ENCODE measurements at places on chromosomes 3 and 15.
A peak's percentile ranks its signal among the peaks of the same experiment; 100 is the strongest.

- no peak for DNase-seq
Measured at GRCh38 chr3:123130079-123130750, 63.4 kb downstream of the PDIA5 start.

- DNase-seq = no peak
Measured at GRCh38 chr15:42404461-42405235, 45.3 kb downstream of the CAPN3 start.

DNA sequence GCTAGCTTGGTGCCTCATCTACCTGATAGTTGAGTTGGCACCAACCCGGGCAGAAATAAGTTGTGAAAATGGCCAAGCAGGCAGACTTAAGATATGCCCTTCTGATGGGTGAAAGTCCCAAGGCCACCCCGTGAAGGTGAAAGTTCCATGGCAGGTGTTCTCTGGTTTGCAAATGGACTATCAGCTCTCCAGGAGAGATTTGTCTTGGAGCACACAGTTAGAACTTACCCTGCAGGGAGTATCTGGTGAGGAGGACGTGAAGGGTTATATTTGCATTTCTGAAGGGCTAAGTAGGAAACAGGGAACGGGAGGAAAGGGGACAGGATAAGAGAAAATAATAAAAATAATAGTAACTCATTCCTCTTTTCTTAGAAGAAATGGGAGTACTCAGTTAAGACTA, 220.5 kb downstream of the TP63 start:
- DNase-seq = no peak

- DNase-seq = no peak
Measured at GRCh38 chr3:55965776-55966175, 478.7 kb upstream of the WNT5A start.

GRCh38 chr3:172658344-172659245, 52.3 kb downstream of the NCEH1 start:
- DNase-seq = no peak

- no peak for DNase-seq
Measured at GRCh38 chr3:29512641-29513040, 231.8 kb downstream of the RBMS3 start.

DNA sequence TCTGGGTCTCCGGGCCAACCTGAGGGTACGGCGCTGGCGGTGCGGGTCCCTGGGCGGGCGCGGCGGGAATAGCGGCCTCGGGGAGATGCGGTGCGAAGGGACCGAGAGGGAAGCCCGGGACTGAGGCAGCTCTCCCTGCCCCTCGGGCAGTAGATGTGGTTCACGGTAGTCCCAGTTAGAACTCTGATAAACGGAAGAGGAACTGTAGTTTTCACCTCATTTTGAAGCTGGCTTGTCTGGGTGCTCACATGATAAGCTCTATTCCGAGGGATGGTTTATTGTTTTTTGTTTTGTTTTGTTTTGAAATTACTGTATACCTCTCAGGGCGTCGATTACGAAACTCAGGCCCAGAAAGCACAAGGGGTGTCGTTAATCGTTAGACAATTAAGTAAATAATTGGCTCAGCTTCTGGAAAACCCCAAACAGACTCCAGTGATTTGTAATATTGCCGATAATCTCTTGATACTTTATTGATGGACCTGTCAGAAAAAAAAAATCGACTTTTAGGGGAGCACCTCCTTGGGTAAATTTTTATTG, 413 bp downstream of the NUSAP1 start:
- DNase-seq = no peak

GRCh38 chr3:145767909-145768308, 393.1 kb downstream of the PLOD2 start:
- no peak for DNase-seq

- no peak for DNase-seq
Measured at GRCh38 chr3:89306540-89306939, 199.1 kb downstream of the EPHA3 start.

DNA sequence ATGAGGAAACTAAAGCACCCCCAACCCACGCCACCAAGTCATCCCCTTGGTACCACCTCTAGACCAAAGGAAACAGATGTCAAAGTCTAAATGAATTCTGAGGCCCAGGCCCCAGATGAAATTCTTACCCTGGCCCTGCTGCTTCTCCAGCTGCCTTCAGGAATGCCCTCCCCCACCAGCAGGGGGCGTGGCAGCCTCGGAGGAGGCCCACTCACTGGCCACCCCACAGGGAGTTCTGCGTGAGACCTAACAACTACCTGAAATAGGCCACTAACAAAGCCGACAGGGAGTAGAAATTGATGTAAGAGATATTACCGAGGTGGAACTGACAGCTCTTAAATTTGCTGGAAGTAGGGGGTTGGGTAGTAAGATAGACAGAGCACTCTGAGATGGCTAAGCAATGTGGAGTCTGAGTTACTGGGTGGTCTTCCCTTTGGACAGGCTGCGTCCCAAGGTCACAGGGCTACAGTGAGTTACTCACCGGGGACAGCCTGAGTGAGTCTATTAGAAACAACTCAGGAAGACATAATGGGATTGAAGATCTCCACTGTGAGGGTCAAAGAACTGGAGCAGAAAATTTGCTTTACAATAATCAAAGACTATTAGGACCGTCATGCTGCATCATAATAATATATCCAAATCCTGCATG, 240.7 kb downstream of the SHOX2 start:
- DNase-seq = peak; percentile 14

GRCh38 chr3:53193466-53194209, 32.6 kb downstream of the PRKCD start:
- DNase-seq = peak; percentile 7

- DNase-seq = peak; percentile 86
Measured at GRCh38 chr3:169813757-169814517, 1.2 kb upstream of the LRRC34 start.

- no peak for DNase-seq
Measured at GRCh38 chr15:36571301-36571700, 8.1 kb upstream of the CDIN1 start.

DNA sequence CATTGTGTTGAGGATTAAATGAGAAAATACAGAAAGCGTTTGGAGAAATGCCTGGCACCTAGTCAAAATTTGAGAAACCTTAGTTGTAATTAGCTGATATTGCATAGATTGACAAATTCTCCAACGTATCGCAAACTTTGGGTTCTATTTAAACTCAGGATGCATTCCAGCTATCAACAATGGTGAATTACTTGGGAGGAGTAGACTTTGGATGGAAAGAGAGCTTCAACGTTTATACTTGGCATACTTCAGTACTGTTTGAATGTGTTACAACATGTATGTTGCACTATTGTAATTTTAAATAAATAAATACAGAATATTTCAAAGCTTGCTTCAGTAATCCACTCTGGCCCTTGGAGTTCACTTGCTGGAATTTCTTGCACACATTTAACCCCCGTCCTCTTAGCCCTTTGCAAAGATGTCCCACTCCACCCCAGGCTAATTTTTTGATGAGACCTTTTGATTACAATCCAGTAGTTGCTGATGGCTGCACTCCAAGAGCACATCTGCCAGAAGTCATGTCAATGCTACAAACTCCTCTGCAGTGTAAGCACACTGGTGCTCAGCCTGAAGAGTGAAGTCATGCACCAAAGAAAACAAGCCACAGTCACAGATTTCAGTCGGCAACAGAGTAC, 4.7 kb upstream of the DIS3L start:
- DNase-seq = no peak

GRCh38 chr3:161070980-161071663, 34.0 kb downstream of the B3GALNT1 start:
- DNase-seq = no peak

DNA sequence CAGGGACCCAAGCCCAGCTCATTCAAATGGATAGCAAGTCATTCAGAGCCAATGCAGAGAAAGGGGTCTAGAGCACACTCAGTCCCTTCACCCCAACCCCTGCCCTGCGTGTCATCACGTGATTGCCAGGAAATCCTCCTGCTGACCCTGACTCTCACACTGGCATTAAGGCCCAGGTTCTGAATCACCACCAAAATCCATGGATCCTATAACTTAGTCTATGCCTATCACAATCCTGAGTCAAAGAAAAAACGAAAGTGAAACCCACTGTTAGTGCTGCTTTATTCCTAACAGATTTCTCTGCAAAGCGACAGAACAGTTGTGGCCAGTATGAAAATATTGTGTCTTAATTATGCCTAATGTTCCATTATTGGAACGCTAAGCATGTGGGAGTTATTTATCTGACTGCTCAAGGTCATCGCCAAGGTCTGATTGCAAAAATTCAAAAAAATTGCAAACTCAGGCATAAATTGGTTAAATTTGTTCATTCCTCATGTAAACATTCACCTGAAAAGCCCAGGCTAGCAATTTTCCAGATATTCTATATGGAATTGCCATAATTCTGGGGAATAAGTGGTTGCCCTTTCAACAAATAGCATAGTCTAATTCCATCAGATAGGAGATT, 108.7 kb upstream of the EIF1B start:
- no peak for DNase-seq

GRCh38 chr15:65077981-65078352, 1.4 kb downstream of the KBTBD13 start:
- peak; percentile 7 for DNase-seq

DNA sequence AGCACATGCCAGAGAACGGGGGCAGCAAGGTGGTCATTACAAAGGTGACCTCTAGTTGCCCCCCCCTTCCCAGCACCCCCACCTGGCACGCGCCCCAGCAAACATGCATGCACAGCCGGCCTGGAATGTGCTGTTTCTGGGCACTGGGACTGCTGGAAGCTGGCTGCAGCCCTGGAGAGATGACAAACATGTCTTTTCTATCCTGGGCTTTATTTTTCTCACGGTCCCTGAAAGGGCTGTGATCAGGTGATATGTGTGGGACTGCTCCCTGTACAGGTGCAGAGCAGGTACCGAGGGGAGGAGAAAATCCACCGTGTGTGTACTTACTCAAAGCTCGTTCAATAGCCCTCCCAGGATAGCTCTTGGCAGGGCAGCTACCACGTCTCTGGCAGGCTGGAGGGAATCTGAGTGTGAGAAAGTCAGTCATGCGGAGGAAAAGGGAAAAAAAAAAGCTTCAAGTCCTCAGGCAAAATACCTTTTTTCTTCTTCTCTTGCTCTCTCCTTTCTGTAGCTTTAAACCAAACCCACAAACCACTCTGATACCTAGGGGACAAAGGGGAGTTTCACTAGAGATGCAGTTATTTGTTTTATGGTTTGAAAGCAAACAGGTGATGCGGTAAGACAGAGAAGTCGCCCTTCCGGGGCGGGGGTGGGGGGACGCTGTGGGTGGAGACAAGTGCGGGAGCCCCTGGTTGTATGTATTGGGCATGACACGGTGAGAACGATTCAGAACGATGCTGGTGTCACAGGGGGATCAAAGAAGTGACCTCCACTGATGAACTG, 5.0 kb upstream of the HES1 start:
- peak; percentile 55 for DNase-seq

DNA sequence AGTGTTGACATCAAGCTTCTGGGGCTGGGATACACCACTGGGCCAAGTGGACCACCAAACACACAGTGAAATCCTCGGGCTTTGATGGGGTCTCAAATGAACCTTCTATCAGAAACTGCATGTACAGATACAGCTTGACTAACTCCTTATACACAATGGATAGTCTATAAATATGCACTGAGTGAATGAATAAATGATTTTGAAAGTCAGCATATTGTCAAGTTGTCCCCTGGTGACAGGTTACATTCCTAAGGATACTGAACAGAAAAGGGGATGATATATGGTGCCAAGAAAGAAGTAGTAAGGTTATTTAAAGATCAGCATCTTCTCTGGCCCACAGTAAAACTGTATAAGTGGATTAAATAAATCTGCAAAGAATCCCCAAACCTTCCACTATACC, 159.4 kb upstream of the SLC2A2 start:
- no peak for DNase-seq

GRCh38 chr3:47365213-47366153, 15.3 kb upstream of the PTPN23 start:
- DNase-seq = no peak

- DNase-seq = no peak
Measured at GRCh38 chr3:190338717-190339116, 16.5 kb upstream of the CLDN1 start.

GRCh38 chr3:168878655-168879054, 782.9 kb upstream of the GOLIM4 start:
- DNase-seq = no peak

- DNase-seq = no peak
Measured at GRCh38 chr15:52295421-52296001, at the start of gene MYO5C. Gene MYO5C (minus strand): TSS chr15:52295804. CDS start chr15:52295636, 168 bp downstream.

- DNase-seq = no peak
Measured at GRCh38 chr15:80679167-80679803, 15.8 kb upstream of the ABHD17C start.

- DNase-seq = no peak
Measured at GRCh38 chr3:186320862-186321568, 41.0 kb downstream of the DGKG start.

- DNase-seq = peak; percentile 58
Measured at GRCh38 chr15:59299929-59300617, 72.6 kb downstream of the MYO1E start.

DNA sequence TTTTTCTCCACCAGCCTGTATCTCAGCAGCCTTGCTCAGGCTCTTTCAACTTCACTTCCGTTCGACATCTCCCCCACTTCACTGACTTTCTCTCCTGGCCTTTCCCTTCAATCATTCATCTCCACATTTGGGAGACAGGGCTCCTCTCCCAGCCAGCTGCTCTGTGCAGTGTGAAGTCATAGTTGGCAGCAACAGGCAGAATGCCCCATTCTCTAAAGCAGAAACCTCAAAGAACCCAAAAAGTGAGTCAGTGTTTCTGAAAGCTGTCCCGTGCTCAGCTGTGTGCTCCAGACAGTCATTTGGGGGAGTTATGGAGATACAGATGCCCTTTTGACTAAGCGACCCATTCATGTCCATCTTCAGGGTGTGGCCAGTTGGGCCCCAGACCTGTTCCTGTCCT, 54.3 kb downstream of the NTRK3 start:
- DNase-seq = no peak

DNA sequence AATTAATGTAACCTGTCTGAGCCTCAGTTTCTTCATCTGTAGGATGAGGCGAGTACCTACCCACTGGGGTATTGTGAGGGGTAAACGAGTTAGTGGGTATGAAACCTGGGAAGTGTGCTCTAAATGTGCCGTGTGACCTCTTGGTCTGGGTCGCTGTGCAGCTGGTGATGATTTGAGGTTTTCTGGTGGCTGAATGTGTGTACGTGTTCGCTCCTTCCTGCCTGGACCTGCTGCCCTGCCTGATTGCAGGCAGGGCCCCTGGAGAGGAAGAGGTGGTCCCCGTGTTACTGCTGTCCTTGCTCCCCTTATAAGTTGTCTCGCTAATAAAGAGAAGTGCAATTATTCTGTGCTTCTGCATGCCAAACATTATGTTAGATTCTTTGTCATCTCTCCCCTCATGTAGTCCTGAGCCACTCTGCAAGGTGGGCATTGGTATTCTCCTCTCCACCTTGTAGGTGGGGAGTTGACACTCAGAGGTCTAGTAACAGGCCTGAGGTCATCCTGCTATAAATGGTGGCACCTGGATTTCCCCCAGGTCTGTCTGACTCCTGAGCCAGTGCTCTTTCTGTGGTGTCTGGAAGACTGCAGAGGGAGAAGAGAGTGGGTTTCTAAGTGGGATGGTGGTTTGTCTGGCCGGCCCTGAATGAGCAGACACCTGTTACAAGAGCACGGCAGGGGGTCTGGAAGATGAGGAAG, 15.7 kb downstream of the PDIA5 start:
- DNase-seq = no peak

GRCh38 chr3:64685800-64686445, 1.9 kb downstream of the ADAMTS9 start:
- DNase-seq = no peak
